Hair follicular keratinocyte (primary cell): ENCODE measurements at places on chromosomes 1 and 21. TPM values are rescaled to one million over a fixed set of nuclear protein-coding genes. Genes with fewer than 3 reads are reported as not detected.

MLLT11 gene
- total RNA-seq = 9.3 and 9.6 TPM in 2 replicates

FRRS1 gene
- 8.5 and 11.7 TPM in 2 replicates for total RNA-seq

LAPTM5 gene
- total RNA-seq = 0.42 and 0.55 TPM in 2 replicates

RPL22 gene
- total RNA-seq = 198 and 202 TPM in 2 replicates

ALG6 gene
- 9.5 and 10.9 TPM in 2 replicates for total RNA-seq
